Activated T-cell treated with anti-CD3 and anti-CD28 coated beads, Interleukin-2, amount 50 U/mL, for 4 hours (primary cell): ENCODE measurements at places on chromosomes 6 and 20.

- DNase-seq, result no peak
Measured at GRCh38 chr6:43907312-43907711, 137.3 kb downstream of the VEGFA start.

GRCh38 chr6:7238900-7239589, 74.0 kb downstream of the SSR1 start:
- DNase-seq, result peak; percentile 72

- DNase-seq, result no peak
Measured at GRCh38 chr6:12869816-12870432, 153.4 kb downstream of the PHACTR1 start.

GRCh38 chr20:13102237-13102636, 93.5 kb downstream of the SPTLC3 start:
- DNase-seq, result no peak

DNA sequence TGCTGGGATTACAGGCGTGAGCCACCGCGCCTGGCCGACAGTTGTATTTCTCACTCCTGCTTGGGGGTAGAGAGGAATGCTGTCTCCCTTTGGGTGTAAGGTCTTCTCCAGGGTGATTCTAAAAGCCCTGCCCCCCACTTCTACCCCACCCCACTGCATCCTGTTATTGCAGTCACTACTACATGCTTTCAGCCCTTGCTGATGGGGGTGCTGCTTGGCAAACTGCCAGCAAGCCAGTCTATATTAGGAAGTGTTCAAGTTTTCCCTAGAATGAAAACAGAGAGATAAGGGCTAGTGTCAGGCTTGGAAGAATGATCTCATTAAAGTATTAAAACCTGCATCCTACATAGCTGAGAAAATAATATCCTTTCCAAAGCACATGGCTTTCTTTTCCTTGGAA, 31.3 kb downstream of the TTI1 start:
- DNase-seq, result no peak

- DNase-seq, result no peak
Measured at GRCh38 chr20:41204304-41205265, 67.2 kb downstream of the PLCG1 start.

DNA sequence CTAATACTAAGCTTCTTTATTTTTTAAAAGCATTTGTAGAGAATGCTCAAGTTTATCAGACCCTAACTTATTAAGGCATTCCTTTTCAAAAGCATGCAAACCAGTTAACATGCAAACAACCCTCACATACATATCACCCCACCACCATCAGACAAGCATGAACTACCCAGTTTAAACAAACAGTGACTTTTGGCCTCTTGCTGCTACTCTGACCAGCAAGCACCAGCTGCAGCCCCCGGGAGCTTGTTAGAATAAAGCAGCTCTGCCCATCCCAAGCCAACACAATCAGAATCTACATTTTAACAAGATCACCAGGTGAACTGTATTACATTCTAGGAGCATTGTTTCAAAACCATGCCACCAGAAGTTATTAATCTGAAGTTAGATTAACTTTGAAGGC, 5.9 kb upstream of the NUP153 start:
- no peak for DNase-seq

- no peak for DNase-seq
Measured at GRCh38 chr20:24283186-24283585, 186.2 kb upstream of the SYNDIG1 start.
